ENCODE measurements at places on chromosomes 6 and 20.

- no peak for DNase-seq
Measured at GRCh38 chr20:60935971-60936370, 316.1 kb upstream of the CDH4 start.

GRCh38 chr6:40371621-40372020 lies 215.5 kb downstream of the LRFN2 start:
- DNase-seq = no peak

- no peak for DNase-seq
Measured at GRCh38 chr6:161424421-161424820, 150.6 kb upstream of the AGPAT4 start.

GRCh38 chr20:44187772-44188709 lies 1.1 kb upstream of the JPH2 start:
- DNase-seq = no peak

- no peak for DNase-seq
Measured at GRCh38 chr6:26196846-26197635, 109.8 kb downstream of the HFE start.
